ENCODE measurements at places on chromosomes 7 and 10. TPM values are rescaled to one million over a fixed set of nuclear protein-coding genes. Genes with fewer than 3 reads are reported as not detected.

GRCh38 chr7:79430391-79430790, 23.1 kb downstream of the MAGI2 start:
- no peak for DNase-seq

DNA sequence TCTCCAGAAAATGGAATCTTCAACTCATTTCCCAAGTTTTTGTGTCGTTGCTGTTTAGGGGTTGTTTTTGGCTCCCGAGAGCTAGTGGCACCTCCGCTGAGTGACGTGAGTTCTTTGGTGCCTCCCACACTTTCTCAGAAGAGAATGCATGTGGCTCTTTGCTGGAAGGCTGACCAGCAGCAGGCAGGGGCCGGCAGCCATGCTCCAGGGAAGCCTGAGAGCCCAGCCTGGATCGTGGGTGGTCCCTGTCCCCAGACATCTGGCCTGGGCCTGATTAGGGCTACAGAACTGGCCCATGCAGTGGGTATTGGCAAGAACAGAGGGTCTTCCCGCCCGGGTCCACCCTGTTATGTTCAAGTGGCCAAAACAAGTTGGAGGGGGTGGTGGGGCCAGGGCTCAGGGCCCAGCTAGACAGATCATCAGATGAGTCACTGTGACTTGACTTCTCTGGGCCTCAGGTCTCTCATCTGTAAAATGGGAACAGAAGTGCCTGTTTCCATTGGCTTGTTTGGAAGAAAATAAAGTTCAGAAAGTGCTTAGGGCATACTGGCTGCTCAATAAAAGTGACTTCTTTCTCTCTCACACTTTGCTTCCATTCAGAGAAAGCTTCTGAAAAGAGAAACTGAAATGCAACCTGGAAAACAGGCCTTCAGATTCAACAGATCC, 83.1 kb downstream of the STRA8 start:
- no peak for DNase-seq

DNA sequence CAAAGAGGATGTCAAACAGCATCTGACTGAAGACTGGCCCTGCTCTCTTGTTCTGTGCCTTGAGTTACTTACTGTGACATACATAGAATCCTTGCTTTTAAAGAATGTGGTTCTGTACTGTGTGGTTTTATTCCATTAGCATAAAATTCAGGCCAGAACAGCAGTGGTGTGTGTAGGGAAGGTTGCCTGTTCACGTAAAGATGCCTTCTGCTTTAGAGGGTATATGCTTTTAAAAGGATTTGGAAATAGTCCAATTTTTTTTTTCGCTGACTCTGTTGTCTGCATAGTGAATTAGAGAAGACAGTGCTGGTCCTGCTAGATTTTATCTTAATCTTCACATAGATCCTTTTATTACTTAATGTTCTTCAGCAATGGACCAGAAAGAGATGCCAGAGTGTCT, 470.8 kb upstream of the SEMA3A start:
- DNase-seq: no peak

- DNase-seq: no peak
Observed at GRCh38 chr7:46229409-46229808, 308.3 kb upstream of the IGFBP3 start.

GRCh38 chr10:77737608-77738007, 100.0 kb upstream of the KCNMA1 start:
- DNase-seq: no peak

DNA sequence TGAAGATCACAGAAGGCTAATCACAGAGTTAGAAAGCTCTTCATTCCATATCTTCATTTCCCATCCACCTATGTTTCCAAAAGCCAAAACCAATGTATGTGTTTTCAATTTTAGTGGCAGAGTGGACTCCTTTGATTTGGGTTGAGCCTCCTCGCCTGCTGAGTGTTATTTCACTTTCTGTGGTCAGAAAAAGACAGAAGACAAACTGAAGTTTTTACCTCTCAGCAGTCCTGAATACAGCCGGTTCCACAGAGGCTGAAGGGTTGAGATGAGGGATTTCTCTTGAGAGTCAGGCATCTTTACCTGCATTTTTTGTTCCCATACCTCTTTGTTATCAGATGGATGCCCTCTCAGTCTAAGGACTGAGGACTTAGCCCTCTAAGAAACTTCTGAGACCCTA, 659.6 kb downstream of the CCSER2 start:
- DNase-seq: no peak

DNA sequence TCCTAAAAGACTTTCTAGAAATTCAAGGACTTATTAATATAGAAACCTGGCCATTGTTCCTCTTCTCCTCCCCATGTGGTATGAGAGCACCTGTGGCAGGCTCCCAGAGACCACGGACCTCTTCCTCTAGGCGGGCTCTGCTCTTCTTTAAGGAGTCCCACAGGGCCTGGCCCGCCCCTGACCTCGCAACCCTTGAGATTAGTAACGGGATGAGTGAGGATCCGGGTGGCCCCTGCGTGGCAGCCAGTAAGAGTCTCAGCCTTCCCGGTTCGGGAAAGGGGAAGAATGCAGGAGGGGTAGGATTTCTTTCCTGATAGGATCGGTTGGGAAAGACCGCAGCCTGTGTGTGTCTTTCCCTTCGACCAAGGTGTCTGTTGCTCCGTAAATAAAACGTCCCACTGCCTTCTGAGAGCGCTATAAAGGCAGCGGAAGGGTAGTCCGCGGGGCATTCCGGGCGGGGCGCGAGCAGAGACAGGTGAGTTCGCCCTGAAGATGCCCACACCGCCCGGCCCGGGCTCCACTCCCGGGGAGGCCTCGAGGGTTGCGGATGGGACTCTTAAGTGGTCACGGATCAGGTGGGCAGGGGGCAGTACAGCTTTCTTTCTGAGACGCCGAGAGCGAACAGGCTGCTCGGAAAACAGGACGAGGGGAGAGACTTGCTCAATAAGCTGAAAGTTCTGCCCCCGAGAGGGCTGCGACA, at the start of gene SLC26A4:
SLC26A4 (plus strand) TSS at position 448 of the 700 bp plus-strand sequence. CDS start 814 bp downstream, outside the sequence.
- peak; percentile 81 for DNase-seq

GRCh38 chr7:137462074-137462715, 118.7 kb upstream of the PTN start:
- no peak for DNase-seq

DNA sequence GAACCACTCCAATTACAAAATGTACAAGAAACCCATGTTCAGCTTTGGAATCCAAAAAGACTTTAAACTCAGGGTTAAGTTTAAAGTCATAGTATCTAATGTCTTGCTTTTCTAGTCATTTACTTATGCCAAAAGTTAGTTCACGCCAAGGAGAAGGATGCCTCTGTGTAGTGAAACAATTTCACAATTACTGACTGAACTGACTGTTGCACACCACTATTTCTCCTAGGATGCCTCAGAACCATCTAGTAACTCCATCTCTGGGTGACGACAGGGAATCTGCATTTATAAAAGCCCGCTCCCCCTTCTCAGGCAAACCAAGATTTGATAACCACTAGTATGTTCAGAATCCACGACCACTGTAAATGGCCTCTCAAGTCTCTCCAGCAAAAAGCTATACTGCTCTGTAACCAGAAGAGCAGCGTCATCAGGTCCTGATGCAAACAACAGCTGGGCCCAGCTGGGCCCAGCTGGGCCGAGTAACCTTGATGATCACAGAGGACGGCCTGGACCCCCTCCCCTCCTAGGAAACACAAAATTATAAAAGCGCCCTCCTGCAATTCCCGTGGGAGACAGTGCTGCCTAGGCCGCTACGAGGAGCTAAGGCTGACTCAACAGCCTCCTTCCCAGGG, 680 bp upstream of the ADO start:
- DNase-seq: no peak

- DNase-seq: no peak
Observed at GRCh38 chr10:1374511-1375345, 318.5 kb downstream of the WDR37 start.

DNA sequence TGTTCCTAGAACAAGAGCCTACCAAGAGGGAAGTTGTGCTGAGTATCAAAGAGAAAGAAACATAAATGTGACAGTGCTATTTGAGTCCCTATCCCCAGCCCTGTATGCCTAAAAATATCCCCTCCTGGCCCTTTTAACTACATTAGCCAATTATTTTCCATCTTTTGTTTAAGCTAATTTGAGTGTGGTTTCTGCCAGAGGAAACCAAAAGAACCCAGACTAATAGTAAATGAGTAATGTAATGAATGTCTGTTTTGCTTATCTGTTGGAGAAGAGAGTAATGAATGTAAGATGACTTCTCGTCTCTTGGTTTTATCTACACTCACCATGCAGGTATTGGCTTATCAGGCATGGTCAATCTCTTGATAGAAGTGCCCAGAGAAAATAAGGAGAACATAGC, 134.4 kb upstream of the CDK1 start:
- no peak for DNase-seq

GRCh38 chr10:102400076-102400475, 4.6 kb downstream of the NFKB2 start:
- no peak for DNase-seq

DNA sequence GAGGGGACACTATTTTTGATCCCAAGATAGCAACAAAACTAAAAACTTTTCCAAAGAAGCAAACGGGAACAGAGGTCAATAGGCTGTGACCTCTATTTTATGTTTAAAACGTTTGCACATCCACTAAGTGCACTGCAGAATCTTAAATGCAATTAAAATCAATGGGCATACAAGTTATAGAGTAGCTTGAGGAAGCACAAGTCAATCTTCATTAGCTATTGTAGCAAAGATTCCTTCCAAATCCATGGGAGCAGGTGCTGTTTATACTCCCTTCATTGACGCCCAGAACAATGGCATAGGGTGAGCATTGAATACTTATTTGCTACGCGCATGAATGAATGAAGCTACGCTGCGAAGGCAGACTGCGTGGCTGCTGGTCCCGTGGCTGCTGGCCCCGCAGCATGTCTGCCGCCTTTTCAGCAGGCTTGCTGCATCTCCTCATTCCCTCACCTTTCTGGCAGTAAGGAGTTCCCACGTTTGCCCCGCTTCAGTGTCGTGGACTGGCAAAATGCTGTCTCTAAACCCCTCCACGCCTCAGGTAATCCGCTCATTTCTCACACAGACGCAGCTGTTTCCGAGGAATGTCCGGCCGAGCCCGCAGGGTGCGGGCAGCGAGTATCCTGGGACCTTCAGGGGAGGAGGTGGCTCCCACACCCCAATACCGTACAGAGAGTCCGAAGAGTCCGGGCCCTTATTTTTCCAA, 754 bp upstream of the PHYHIPL start:
- DNase-seq: no peak

DNA sequence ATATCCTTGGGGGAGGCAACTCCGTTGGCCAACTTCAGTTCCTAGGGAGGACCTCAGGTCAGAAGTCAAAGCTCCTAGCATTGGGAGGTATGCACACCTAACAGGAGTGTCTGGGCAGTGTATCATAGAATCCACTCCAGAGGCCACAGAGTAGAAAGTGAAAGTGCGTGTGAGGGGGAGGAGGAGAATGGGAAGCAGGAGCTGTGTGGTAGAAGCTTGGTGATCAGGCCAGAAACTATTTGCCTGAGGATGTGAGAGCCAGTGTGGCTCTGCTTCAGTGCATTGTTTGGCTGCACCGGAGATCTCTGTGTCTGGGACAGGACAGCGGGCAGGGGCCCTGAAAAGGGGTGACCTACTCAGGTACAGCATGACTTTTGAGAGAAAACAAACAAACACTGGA, 557.4 kb upstream of the VSTM2A start:
- DNase-seq: no peak

GRCh38 chr10:130621231-130621775, 485.1 kb downstream of the GLRX3 start:
- DNase-seq: no peak

DNA sequence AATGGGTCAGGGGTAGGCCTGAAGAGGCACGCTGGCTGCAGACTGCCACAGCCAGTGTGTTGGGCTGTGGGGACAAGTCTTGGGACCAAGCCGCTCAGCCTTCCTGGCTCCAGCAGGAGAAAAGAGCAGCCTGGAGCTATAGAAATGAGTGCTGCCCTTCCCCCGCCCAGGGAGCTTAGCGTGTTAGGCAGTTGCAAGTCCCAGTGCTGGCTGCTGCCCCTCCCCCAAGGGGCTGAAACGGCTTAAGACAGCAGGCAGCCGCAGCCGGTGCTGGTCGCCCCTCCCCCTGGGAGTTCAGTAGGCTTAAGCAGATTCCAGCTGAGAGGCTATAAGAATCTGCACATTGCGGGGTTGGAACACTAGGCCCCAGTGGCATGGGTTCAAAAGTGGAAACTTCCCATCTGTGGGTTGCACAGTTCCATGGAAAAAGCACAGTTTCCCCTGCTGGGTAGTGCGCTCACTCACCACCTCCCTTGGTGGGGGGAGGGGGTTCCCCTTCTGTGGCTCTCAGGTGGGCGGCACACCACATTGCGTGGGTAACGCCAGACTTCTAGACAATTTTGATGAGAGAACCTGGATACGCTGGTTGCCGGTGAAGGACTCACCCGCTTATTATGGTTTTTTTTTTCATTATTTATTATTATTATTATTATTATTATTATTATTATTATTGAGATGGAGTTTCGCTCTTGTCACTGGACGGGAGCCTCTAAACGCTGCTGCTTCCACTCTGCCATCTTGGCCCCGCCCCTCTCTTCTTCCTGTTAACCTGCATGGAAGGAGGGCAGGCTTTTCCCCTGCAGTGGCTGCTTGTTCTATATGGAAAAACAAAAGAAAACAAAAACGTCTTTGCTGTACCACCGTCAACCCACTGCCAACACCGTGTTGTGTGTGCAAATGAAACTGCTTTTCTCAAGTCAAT, 151.1 kb downstream of the CXCL12 start:
- no peak for DNase-seq

- no peak for DNase-seq
Observed at GRCh38 chr7:17937506-17938120, 2.7 kb downstream of the SNX13 start.

GRCh38 chr10:12396567-12396966, 47.2 kb downstream of the CAMK1D start:
- peak; percentile 59 for DNase-seq

Gene GPRIN2
- total RNA-seq: 66.6 TPM

Gene DNA2
- 9.3 TPM for total RNA-seq

Gene PALD1
- total RNA-seq: 25.0 TPM

Gene JAZF1
- 13.0 TPM for total RNA-seq

Gene LIPF
- total RNA-seq: not detected

Gene HOXA7
- not detected for total RNA-seq

Gene ASZ1
- not detected for total RNA-seq

Gene CALHM3
- total RNA-seq: 0.30 TPM

Gene SPOCK2
- total RNA-seq: 532 TPM

Gene GDF2
- not detected for total RNA-seq

Data from upper lobe of left lung (tissue), 6 donors.